ENCODE measurements at places on chromosomes 5 and 9.

GRCh38 chr9:132154863-132155567 lies 6.8 kb upstream of the NTNG2 start:
- no peak for DNase-seq

GRCh38 chr5:149938791-149939358 lies 5.7 kb downstream of the PDE6A start:
- no peak for DNase-seq

DNA sequence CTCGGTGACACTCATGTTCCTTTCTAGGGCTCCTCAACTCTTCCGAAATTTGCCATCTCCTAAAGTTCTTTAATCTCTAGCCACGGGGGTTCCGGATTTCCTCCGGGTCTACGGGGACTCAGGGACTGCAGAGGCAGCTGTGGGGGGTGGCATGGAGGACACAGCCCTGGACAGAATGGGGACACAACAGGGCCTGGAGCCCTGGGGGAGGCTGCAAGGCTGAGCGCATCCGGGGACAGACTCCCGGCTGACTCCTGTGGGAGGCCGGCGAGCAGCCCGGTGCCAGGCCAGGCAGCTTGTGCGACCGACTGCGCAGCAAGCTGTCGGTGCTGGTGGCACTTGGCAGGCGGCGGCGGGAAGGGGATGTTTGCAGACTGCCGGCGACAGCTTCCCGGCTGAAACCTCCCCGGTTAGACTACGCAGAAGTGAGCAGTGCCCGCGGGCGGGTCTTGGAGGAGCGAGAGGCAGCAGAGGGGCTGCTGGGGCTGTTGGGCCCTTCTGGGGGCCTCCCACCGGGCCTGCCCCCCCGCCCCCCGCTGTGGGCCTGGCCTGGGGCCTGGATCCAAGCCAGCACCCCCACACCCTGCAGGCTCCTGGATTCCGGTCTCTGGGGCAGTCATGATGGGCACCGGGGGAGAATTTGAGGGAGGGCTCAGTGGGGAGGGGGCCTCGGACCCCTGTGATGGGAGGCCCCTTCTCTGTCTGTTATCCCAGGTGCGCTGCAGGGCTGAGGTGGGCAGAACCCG lies 28.7 kb upstream of the UBAC1 start:
- peak; percentile 20 for DNase-seq

DNA sequence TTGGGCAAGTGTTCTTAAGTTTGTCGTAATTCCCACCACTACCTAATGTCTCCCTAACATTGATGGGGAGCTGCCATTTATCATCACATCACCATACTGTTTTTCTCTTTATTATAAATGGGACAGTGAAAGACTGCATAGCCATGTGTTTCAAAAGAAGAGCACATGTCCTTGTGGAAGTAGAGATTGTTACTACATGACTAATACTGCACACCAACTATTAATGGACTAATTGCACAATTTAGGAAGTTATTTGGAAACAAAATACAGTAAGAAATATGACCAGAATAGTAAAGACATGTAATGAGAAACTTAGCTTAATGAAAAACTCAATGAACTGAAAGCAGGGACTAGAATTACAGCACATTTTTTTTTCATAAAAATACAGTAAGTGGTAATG lies 12.0 kb upstream of the ELOVL7 start:
- DNase-seq, result no peak

DNA sequence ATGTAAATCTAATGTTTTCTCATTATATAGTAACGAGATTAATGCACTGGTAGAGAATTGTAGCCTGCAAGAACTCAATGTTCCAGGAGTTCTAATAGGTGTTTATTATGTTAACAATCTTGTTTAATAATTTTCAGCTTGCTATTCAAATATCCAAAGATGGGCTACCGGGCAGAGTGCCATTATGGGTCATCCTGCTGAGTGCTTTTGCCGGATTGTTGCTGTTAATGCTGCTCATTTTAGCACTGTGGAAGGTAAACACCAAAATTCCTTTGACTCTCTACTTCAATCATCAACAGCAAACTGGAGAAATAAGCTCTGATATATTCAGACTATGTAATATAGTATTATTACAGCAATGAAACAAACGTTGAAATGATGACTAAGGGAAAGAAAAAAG lies 41.9 kb upstream of the ITGA2 start:
- DNase-seq, result no peak

DNA sequence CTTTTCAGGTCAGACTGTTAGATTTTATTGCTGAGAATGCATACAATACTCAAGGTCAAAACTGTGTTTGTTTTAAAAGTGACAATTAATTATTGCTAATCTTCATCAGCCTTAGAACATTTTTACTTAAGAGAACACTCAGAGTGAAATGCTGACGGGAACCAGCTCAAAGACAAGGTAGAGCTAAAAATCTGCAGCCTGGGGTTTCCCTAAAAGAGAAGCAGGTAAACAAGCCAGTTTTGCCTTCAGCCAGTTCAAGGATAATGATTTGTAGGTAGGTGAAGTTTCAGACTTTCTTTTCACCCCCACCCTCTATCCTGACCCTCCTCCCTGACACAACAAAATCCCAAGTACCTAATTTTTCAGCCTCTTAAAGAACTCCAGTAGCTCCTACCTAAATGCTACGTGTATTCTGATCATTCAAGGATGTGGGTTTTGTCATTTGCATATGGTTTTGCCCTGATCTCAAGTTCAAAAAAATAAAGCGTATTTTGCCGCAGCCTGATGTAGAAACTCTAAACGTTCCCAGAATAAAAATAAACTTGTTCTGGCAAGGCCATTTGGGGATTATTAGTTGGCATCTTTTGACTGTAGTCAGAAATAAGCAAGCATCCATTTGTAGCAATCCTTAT lies 407.2 kb downstream of the EFNA5 start:
- no peak for DNase-seq

GRCh38 chr5:158754018-158754514 lies 345.6 kb downstream of the EBF1 start:
- DNase-seq, result no peak

DNA sequence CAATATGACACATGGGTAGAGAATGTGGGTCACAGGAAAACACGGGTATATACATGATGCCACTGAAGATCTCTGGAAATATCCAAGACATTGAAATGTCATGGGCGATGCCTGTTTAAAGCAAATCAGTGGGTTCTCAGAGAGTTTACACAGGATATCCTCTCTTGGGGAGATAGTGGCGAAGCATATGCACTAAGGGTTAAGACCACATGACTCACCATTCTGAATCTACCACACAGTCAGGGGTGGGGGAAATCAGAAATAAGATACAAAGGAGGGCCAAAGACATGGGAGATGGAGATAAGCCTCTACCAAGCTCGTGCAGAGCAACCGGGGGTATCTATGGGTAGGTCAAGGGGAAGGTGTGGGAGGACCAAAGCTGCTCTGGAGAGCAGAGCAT lies 58.8 kb downstream of the SH3PXD2B start:
- DNase-seq, result no peak

DNA sequence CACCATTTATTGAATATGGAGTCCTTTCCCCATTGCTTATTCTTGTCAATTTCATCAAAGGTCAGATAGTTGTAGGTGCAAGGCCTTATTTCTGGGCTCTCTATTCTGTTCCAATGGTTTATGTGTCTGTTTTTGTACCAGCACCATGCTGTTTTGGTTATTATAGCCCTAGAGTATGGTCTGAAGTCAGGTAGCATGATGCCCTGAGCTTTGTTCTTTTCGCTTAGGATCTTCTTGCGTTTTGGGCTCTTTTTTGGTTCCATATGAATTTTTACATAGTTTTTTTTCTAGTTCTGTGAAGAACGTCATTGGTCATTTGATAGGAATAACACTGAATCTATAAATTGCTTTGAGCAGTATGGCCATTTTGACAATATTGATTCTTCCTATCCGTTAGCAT lies 40.2 kb upstream of the IFNE start:
- DNase-seq, result no peak

DNA sequence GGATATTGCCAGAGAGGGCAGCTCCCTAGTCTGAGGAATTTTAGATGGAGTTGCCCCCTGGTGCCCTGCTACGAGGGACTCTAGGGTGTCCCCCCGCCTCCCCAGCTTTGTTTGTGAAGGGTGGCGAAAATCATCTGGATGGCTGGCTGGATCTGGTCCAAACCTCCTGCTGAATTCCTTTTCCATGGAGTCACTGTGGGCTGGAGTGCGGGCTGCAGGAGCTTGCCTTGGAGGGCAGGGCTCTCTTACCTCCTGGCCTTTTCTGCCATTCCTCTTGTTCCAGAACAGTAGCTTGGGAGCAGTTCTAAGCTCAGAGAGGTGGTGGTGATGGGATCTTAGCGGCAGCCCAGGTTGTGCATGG lies 2.1 kb downstream of the SYNPO start:
- no peak for DNase-seq

DNA sequence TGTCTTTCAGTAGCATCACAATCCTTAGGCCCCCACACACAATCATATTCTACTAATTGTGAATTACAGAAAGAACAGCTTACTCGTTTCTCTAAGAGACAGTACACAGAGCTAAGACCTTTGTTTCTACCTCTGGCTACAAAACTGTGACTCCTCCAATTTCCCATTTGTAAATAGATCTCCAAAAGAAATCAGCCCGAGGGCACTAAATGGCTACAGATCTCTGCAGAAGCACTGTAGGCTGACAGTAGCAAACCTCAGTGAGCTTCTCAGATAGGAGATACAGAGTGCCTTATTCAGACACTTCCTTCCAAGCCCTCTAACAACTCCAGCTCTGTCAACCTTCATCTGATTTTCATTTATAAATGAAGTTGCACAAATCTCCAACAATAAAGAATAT lies 51.0 kb downstream of the EFNA5 start:
- no peak for DNase-seq

DNA sequence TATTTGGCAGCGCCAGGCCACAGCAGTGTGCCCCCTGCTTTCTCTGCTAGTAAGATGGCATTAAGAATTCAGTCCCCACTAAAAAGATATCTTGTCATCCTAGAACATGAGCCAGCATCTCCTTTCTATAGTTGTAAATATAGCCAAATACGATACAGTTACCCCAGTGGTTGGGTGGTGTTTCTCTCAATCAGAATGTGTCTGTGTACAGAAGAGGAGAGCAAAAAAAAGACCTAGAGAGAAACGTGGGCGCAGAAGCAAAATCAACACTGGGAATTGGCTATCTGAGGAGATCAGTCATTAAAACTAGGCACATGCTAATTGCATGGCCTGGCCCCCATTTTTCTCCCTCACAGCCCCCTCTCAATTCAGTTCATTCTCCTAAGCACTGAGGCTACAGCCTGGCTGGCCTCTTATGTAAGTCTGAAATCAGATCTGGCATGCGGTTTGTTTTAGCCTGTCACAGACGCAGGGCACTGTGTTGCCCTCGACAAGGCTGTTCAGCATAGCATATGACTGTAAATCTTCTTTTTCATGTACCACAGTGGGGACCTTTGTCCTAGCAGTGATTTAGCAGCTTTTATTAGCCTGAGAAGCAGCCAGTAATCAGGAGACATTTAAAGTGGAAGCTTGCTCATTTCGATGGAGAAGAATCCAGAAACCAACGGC lies 57.8 kb downstream of the RORB start:
- DNase-seq, result no peak

GRCh38 chr9:36450110-36450732 lies 50.2 kb upstream of the RNF38 start:
- no peak for DNase-seq

DNA sequence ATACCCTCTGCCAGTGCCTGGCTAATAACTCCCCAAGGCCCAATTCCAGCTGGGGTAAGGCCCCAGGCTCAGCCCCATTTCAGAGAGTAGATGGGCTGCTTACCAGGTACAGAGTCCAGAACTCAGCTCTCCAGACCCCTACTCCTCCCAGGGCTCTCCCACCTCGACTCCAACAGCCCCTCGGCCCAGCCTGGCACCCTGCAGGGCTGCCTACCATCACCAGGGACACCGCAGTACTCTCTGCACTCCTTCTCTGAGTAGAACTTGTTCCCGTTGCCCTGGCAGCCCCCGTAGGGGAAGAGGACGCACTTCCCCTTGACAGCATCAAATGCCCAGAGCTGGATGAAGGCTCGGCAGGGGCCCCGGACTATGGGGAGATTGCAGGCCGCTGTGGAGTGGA lies 17.4 kb downstream of the AMBP start:
- DNase-seq, result no peak

DNA sequence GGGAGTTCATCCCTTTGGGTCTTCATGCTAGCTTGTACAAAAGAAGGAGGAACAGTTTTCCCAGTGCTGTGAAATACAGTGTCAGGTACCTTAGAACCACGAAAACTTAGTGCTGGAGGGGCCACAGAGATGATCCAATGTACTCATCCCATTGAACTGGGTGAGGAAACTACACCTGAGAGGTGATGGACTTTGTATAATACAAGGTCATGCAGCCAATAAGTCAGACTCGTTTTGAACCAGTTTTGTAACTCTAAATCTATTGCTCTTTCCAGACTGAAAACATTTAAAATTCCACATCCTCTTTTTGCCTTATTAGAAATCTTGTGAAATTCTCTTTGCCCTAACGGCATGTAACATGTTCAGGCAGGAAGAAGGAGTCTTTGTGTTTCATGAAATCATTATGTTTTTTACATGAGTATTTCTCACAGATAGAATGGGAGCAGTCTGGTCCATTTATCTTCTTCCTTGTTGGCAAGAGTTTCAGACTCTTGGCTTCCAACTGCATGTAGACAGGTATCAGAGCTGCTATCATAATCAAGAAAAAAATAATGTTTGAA lies 146.8 kb upstream of the FBXL7 start:
- DNase-seq, result no peak

DNA sequence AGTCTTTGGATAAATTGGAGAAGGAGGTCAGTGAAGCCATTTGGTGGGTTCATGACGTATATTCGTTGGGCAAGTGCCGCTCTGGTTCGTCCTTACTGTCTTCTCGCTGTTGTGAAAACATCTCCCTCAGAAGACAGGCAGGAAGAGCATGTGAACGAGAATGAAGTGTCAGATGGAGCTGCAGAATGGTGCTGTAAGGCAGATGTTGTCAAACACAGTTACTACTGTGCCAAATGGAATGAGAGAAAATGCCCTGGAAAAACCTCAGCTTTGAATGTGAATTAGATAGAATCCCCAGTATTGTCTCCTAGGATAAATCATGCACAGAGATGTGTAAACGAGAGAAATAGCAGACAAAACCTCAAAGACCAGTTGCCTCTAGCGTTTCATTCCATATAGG lies 121.5 kb downstream of the CAMK4 start:
- DNase-seq, result no peak

GRCh38 chr9:127358023-127358535 lies 38.9 kb upstream of the SLC2A8 start:
- no peak for DNase-seq

DNA sequence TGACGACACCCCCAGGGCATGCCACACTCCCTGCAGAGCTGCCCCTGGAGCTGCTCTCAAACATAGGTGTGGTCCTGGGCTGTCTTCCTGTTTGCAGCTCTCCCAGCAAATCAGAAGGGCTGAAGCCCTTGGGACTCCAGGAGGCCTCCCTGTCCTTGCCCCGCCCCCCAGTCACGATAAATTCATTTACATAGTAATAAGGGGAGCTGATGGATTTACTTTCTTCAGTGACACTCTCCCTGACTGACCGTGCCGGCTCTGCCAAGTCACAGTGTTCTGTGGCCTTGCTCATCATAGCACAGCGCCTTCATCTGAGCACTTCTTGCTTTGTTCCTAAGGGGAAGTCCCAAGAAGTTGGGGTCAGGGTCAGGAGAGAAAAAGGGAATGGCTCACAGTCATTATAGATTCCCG lies 121.4 kb downstream of the ENC1 start:
- no peak for DNase-seq

All from stimulated activated CD4-positive, alpha-beta T cell treated with anti-CD3 and anti-CD28 coated beads, TNF-alpha, amount 100 ng/mL, for 24 hours (primary cell).